ENCODE measurements at places on chromosomes 11 and 22.

GRCh38 chr11:63775191-63775590 is 6.6 kb upstream of the ZFTA start:
- no peak for DNase-seq

GRCh38 chr11:88950975-88951374 is 114.8 kb downstream of the GRM5 start:
- DNase-seq = no peak

DNA sequence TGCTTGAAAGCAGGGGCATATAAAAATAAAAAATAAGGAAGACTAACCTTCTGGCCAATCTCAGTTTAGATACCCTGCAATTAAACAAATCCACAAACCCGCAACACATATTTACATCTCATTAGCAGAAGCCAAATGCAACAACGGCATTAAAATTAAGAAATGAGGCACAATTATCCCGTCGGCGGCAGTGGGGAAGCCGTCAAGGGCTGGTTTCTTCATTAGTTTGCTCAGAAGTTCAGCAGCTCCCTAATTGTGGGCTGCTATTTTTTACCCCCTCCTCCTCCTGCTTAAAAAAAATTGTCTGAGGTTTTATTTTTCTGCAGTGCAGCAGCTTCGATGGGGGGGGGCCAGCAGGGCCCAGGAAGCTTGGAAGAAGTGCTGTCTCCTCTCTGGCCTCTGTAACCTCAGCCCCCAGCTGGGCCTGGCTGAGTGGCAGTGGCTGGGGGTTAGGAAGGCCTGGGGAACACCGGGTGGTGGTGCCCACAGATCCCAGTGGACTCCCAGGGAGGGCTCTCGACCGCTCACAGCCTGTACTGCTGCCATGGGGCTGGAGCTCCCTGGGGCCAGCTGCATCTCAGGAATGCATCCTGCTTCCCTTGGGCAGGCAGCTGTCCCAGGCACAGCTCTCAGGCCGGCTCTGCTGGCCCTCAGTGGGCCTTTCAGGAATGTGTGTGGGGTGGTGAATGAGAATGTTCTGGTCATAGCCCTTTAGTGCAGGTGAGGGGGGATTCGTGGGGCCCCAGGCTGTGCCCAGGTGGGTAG is 148.7 kb upstream of the B3GAT1 start:
- DNase-seq = no peak

- DNase-seq = no peak
Measured at GRCh38 chr11:92969634-92970347, at the start of gene MTNR1B. TSS of gene MTNR1B (plus strand) at chr11:92969651. CDS start at chr11:92969726, 75 bp downstream.

GRCh38 chr22:48885271-48885918 is 942.3 kb downstream of the BRD1 start:
- no peak for DNase-seq

DNA sequence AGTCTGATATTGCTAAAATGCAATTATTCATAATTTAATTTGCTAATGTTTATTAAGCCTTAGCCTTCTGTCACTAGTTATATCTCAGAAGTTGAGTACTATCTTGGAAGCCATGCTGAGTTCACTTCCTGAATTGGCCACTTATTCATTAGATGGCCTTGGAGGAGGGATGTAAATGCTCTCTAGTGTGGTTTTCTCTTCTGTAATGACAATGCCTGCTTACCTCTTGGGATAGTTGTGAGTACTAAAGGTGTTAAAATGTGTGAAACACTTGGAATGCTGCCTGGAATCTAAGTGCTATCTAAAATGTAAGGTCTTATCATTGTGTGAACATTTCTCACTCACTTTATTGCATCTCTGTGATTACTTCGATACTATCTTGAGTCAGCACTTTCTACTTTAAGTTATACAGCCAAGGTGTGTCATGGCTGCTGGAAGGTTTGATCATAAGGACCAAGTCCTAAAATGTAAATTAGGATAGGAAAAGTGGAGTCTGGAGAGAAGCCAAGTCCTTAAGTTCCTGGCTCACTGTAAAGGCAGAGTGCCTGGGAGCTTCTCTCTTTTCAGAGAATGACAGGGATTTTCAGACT is 12.4 kb downstream of the GLYATL2 start:
- DNase-seq = no peak

DNA sequence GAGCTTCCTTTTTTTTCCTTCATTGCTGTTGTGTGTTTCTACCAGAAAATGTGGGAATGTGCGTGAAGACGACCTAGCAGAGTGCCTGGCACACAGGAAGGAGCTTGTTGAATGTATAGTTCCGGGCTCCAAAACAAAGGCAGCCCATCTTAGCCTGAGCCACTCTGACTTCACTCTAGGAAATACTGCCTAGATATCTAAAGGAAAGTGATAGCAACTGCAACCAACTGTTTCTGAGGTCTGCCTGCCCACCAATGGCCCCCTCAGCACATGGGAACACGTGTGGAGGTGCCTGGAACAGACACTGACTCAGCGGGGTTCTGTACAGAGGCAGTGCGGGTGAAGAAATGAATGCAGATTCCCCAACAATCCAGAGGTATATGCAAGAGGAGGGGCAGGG is 14.7 kb upstream of the XBP1 start:
- DNase-seq = no peak

DNA sequence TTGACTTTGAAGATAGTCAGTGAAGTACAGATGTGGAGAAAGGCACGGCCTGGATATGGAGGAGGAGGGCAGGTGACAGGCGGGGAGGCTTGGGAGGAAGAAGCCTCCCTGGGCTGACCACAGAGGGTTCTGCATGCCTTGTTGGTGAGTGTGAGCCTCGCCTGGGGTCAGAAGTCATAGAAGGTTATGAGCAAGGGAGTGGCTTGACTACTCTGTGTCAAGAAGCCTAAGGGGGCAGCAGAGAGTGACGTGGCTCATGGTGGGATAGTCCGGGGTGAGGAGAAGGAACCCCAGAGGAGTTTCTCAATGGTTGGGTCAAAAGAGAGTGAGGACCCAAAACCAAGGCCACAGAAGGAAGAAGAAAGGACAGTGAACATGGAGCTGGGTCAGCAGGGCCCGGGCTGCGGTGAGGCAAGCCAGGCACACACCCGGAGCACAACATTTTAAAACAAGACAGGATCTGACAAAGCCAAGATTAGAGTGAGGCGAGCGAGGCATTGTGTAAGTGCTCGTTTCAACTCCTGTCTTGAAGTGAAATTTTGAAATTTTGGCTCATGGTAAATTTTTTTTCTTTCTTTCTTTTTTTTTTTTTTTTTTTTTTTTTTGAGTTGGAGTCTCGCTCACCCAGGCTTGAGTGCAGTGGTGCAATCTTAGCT is 31.9 kb downstream of the PDGFB start:
- DNase-seq = no peak

DNA sequence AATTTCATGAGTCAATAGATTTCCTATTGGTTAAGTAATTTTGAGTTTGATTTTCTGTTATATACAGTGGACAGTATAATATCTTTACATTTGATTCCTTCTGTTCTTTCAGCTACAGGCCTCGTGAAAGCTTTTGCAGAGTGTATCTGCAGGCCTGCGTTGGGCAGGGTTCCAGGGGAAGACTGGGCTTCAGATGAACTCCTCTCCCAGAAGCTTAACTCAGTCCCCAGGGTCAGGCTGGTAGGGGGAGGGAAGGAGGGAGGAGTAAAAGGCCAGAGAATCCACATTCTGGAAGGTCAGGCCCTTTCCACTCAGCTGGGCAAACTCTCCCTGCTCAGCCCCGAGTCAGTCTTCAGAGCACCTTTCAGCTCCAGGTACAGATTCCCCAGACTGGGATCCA is 100.4 kb upstream of the NECTIN1 start:
- no peak for DNase-seq

GRCh38 chr11:65316227-65317024 is 1.8 kb downstream of the CDC42EP2 start:
- no peak for DNase-seq

- no peak for DNase-seq
Measured at GRCh38 chr22:32574411-32574810, 99.8 kb downstream of the FBXO7 start.

- DNase-seq = no peak
Measured at GRCh38 chr11:16933756-16934603, 80.2 kb downstream of the PLEKHA7 start.

DNA sequence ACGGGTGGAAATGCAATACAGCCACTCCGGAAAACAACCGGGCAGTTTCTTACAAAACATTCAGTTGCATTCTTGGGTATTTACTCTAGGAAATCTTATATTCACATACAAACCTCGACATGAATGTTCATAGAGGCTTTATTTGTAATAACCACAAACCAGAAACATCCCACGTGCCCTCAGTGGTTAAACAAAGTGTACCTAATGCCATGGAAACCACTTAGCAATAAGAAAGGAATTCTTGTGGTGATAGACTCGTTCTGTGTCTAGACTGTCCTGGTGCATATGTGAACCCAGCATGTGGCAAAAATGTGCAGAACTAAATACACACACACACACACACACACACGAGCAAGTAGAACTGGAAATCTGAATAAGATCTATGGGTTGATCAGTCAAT is 1073.3 kb downstream of the TBC1D22A start:
- no peak for DNase-seq

GRCh38 chr11:100675115-100675650 is 11.9 kb upstream of the ARHGAP42 start:
- no peak for DNase-seq

- DNase-seq = no peak
Measured at GRCh38 chr22:46256358-46256958, 6.4 kb upstream of the CDPF1 start.

DNA sequence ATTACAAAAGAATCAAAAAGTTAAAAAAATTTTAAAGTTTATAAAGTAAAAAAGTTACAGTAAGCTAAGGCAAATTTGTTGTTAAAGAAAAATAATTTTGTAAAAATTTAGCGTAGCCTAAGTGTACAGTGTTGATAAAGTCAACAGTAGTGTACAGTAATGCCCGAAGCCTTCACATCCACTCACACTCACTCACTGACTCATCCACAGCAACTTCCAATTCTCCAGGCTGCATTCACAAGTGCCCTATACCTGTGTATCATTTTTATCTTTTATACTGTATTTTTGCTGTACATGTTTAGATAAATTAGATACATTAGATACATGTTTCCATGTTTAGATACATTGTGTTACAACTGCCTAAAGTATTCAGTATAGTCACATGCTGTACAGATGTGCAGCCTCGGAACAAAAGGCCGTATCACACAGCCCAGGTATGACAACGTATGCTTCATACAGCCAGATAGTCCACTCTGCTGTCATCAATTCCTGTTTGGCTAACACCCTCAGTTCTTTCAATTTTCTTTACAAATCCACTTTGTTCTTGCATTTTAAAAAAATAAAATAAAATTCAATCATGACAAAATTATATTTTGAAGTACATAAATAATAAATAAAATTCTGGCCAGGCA is 80.7 kb downstream of the RBFOX2 start:
- DNase-seq = no peak

GRCh38 chr22:37571258-37571991 is 8.5 kb downstream of the LGALS2 start:
- DNase-seq = no peak

- no peak for DNase-seq
Measured at GRCh38 chr11:70115778-70116177, 37.7 kb downstream of the ANO1 start.

- DNase-seq = no peak
Measured at GRCh38 chr22:17847360-17848078, 73.2 kb upstream of the BID start.

DNA sequence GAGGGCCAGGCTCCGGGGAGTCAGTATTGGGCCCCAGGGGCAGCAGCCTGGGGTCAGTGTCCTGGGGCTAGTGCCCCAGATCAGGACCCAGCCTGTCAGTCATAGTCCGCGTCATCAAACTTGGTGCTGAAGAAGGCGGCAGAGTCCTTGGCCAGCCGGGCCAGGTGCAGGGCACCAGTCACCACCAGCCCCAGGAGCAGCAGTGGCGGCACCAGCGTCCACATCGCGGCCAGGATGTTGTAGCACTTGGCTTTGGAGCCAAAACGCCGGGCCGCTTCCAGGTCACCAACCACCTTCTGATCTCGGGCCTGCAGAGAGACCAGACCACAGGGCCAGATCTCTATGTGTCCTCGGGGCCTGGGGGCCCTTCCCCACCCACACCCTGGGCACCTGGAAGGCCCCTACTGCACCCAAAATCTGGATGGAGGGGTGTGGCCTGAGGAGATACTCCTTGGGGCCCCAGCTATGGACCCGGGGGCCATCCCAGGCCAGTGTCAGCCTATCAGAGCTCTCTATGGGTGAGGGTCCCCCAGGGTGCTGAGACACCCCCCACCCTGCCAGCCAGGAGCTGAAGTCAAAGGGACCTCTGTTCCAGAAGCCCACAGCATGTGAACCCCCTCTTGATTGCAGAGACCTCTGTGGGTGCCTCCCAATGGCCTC is 790 bp downstream of the IFITM5 start:
- DNase-seq = no peak

DNA sequence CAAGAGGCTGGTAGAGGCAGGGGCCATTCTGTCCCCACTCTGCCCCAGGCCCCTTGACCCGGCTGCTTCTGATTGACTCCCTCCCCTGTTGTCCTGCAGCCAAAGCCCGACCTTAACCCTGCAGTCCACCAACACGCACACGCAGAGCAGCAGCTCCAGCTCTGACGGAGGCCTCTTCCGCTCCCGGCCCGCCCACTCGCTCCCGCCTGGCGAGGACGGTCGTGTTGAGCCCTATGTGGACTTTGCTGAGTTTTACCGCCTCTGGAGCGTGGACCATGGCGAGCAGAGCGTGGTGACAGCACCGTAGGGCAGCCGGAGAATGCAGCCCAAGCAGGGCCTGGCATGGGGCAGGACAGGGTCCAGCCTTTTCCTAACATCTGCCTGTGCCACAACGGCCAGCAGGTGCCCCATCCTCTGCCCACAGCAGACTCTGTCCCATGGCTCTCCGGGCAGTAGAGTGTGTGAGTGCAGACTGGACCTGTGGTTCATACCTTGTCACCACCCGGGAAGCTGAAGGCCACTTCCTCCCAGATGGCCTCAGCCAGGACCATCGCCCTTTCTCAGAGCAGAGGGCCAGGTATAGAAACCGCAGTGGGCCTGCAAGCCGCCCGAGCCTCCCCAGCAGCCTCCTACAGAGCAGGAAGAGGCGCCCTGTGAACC is 26.8 kb upstream of the MGAT3 start:
- no peak for DNase-seq

GRCh38 chr22:17303840-17304779 is 65.2 kb upstream of the CECR2 start:
- peak; percentile 68 for DNase-seq

- DNase-seq = no peak
Measured at GRCh38 chr11:86232556-86232955, 12.0 kb upstream of the EED start.

- no peak for DNase-seq
Measured at GRCh38 chr22:46574993-46575910, 37.8 kb upstream of the CELSR1 start.

GRCh38 chr11:119229288-119229672 is 23.1 kb downstream of the CBL start:
- DNase-seq = no peak

GRCh38 chr11:77080643-77081210 is 14.0 kb downstream of the CAPN5 start:
- no peak for DNase-seq

Measured in activated naive CD4-positive, alpha-beta T cell treated with Interleukin-2 at 50 U/mL for 16 hours (primary cell).